Activated T-helper 2 cell treated with anti-CD3 and anti-CD28 coated beads, Interferon-gamma antibody, Interleukin-2, Interleukin-4, amounts not matched to agents 10 μg/mL and 5 μg/mL and 100 μg/mL, durations not matched to agents 14 hours and 24 hours and 36 hours (primary cell): ENCODE measurements at places on chromosomes 6 and 20.

GRCh38 chr6:45816674-45817297, 198.9 kb downstream of the CLIC5 start:
- peak overlapping the region; percentile 8 for H3K27ac ChIP-seq
- no peaks in the 10 kb centered on the region for H3K27me3 ChIP-seq
- no peak overlapping the region for H3K4me3 ChIP-seq
- peaks cover 47% of the 10 kb centered on the region for H3K4me1 ChIP-seq
- peaks cover 42% of the 10 kb centered on the region for H3K36me3 ChIP-seq

DNA sequence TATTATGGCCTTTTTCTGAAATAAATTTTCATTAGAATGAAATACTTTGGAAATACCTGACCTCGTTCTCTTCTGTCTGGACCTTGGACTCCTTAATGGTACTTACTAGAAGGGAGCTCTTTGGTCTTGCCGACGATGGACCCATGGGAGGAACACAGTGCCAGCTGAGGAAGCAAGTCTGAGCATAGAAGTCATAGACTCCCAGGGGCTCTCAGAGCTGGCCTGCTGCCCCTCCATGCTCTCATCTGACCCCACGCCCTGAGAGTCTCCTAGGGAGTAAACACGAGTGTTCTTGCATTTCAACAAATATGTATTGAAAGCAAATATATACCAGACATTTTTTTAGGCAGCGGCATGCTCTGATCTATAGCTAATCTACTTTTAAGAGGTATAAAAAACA, 87.8 kb downstream of the PLEKHG1 start:
- no peaks in the 10 kb centered on the region for H3K4me1 ChIP-seq
- H3K27me3 ChIP-seq = peaks cover 3% of the 10 kb centered on the region
- no peak for DNase-seq
- no peak overlapping the region for H3K27ac ChIP-seq
- H3K36me3 ChIP-seq = no peaks in the 10 kb centered on the region
- no peak overlapping the region for H3K4me3 ChIP-seq

GRCh38 chr6:139824864-139825263, 450.4 kb upstream of the CITED2 start:
- DNase-seq = no peak
- H3K36me3 ChIP-seq = no peaks in the 10 kb centered on the region
- H3K27ac ChIP-seq = no peak overlapping the region
- H3K27me3 ChIP-seq = no peaks in the 10 kb centered on the region

DNA sequence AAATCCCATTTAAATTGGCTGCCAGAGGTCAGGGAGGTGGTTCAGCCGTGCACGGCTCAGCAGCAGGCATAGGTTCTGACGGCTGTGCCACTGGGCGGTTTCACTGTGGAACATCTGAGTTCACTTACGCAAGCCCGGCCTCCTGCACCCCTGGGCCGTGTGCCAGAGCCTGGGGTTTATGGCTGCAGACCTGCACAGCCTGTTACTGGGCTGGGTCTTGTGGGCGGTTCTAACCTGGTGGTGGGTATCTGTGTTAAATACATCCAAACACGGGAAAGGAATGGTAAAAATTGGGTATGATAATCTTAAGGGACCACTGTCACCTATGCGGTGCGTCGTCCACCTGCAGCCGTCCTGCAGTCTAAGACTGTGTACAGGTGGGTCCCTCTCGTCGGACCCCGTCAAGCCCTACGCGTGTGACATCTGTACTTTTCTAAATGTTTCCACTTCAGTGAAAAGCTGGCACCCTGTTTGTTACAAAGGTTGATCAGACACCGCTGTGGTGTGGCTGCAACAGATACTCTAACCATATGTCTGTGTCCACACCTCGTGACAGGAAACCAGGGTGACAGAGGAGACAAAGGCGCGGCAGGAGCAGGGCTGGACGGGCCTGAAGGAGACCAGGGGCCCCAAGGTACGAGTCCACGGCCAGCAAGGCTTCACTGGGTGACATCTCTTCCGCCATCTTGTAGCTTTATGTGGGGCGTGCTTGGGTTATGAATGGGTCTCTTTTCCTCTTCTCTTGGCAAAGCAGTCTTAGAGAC, 21.5 kb downstream of the COL9A3 start:
- H3K4me1 ChIP-seq = no peaks in the 10 kb centered on the region
- no peak overlapping the region for H3K27ac ChIP-seq
- H3K27me3 ChIP-seq = no peaks in the 10 kb centered on the region

DNA sequence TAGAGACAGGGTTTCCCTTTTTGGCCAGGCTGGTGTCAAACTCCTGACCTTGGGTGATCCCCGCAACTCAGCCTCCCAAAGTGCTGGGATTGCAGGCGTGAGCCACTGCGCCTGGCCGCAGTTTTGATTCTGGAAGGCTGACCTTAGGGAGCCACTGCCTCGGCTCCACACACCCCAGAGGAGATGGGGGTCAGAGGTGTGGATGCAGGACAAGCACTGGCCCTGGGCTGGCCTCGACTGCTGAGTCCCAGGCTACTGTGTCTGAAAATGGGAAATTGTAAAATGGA, 1.5 kb downstream of the ZBP1 start:
- peaks cover 14% of the 10 kb centered on the region for H3K27me3 ChIP-seq
- peak overlapping the region; percentile 65 for H3K4me3 ChIP-seq
- peak overlapping the region; percentile 91 for H3K27ac ChIP-seq

DNA sequence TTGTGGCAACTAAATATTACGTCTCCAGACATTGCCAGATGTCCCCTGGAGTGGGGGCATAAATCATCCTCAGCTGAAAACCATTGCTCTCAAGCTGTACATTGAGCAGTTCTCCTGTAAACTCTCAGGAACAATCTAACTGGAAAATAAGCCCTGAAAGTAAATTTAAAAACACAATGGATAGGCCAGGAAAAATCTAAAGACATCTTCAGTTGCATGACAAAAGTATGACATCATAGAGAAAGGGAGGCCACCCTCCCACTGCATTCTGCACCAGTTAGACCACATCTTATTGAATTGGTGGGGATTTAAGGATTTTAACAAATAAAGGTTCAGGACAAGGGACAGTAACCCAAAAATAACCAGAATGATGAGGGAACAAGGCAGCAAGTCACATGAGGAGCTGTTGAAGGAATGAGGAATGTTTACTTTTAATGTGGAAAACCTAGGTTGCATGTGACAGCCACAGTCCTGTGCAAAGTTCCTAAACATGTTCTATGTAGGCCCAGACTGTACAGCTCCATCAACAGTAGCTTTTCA, 5.3 kb downstream of the PLA2G7 start:
- no peak for DNase-seq
- peaks cover 2% of the 10 kb centered on the region for H3K4me1 ChIP-seq
- H3K27me3 ChIP-seq = peaks cover 37% of the 10 kb centered on the region
- no peak overlapping the region for H3K27ac ChIP-seq
- no peaks in the 10 kb centered on the region for H3K36me3 ChIP-seq

GRCh38 chr6:161242779-161243693, 30.8 kb downstream of the AGPAT4 start:
- H3K4me3 ChIP-seq = no peak overlapping the region
- H3K4me1 ChIP-seq = peaks cover 10% of the 10 kb centered on the region
- DNase-seq = no peak
- no peak overlapping the region for H3K27ac ChIP-seq

- H3K27ac ChIP-seq = no peak overlapping the region
- H3K27me3 ChIP-seq = no peaks in the 10 kb centered on the region
- H3K4me3 ChIP-seq = peak overlapping the region; percentile 55
- peaks cover 30% of the 10 kb centered on the region for H3K4me1 ChIP-seq
Observed at GRCh38 chr20:62120365-62120762, 1.9 kb upstream of the LSM14B start.
